CD4-positive, alpha-beta T cell treated with Interleukin-1 beta for 1 hour (primary cell): ENCODE measurements at places on chromosomes 5 and 9.

GRCh38 chr5:66828548-66829357 is 232.6 kb downstream of the MAST4 start:
- DNase-seq, result peak; percentile 55

- no peak for DNase-seq
These were observed 355.1 kb upstream of the DAB2 start for GRCh38 chr5:39779831-39780230.

GRCh38 chr5:11564706-11565105 is 339.5 kb downstream of the CTNND2 start:
- DNase-seq, result no peak

DNA sequence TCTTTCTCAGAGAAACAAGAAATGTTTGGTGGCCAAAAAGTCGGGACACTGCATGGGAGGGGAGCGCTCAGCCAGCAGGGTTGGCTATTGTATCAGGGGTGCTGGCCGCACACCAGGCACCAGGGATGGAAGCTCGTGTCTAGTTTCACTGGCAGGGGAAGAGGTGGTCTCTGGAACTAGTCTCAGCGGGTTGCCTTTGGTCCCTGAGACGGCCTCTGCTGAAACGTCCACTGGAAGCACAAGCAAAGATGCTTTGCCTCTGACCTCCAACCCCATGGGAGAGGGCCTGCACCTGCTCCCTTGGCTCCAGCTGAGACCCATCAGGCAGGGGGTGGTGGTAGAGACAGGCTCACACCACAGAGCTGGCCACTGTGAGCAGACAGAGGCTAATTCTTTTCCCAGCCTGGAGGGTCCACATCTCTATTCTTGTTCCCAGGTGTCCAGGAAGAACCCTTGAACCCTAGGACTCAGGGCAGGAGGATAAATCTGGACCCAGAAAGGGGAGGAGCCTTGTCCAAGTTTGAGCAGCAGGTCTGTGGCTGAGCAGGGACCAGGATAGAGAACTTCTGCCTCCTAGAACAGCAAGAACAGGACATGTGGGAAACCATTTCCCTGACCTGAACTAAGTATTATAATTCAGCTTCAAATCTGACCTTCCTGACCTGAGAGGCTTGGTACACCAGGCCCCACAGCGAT is 102.6 kb downstream of the RGS3 start:
- DNase-seq, result no peak

GRCh38 chr9:80560976-80561375 is 989.2 kb downstream of the TLE4 start:
- no peak for DNase-seq

GRCh38 chr9:88536023-88536324 is 996 bp downstream of the NXNL2 start:
- DNase-seq, result no peak

DNA sequence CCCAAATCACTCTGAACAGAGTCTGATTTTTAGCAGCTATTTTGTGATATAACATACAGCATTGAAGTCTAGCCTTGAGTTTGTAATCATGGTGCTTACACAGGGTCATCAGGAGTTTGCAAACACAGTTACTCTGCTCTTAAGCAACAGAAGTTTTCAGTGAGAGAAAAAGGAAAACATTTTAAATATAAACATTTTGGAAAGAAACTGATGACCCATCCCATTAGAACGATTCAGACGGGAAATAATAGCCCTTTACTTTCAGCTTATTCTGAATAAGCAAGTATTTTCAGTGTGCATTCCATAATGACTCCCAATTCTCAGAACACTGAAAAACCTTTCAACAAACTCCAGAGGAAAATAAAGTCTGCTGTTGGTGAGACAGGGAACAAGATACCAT is 46.7 kb upstream of the TMC1 start:
- no peak for DNase-seq

GRCh38 chr9:94157050-94157801 is 73.0 kb downstream of the PTPDC1 start:
- no peak for DNase-seq

GRCh38 chr5:120509053-120509452 is 45.0 kb downstream of the PRR16 start:
- DNase-seq, result no peak

DNA sequence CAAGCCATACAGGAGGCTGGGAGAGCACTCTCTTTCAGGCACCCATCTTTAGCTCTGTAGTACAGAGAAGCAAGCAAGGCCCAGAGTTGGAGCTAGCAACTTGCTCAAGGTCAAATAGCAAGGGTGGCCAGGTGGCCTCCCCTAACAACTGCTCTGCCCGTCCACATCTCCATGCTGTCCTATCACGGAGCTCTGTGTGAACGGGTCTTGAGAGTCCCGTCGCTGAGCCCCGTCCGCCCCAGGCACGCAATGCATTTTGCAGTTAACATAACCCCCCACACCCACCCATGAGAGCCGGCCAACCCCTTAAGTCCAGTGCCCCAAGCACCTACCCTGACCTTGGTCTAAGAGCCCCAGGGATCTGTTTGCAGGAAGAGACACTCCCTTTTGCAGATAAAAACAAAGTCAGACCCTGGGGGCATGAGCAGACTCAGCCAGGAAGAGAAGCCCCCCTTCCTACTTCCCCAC is 1.5 kb downstream of the RNF44 start:
- DNase-seq, result no peak

GRCh38 chr9:124852121-124852828 is 985 bp upstream of the WDR38 start:
- DNase-seq, result no peak

- DNase-seq, result no peak
These were observed 35.5 kb downstream of the NTNG2 start for GRCh38 chr9:132197315-132197714.
